Right renal cortex interstitium (tissue), 3 donors: ENCODE measurements at places on chromosomes 3 and 15.

DNA sequence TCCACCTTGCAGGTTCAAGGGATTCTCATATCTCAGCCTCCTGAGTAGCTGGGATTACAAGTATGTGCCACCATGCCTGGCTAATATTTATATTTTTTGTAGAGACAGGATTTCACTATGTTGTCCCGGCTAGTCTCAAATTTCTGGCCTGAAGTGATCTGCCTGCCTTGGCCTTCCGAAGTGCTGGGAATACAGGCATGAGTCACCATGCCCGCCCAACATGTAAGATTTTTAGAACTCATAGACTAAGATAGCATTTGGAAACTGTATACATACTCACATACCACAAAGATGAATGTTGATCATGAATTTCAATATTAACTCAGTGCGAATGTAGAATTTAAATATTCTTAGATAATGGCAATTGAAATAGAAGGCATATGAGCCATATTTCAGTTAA, 718.9 kb downstream of the NLGN1 start:
- DNase-seq, result no peak

DNA sequence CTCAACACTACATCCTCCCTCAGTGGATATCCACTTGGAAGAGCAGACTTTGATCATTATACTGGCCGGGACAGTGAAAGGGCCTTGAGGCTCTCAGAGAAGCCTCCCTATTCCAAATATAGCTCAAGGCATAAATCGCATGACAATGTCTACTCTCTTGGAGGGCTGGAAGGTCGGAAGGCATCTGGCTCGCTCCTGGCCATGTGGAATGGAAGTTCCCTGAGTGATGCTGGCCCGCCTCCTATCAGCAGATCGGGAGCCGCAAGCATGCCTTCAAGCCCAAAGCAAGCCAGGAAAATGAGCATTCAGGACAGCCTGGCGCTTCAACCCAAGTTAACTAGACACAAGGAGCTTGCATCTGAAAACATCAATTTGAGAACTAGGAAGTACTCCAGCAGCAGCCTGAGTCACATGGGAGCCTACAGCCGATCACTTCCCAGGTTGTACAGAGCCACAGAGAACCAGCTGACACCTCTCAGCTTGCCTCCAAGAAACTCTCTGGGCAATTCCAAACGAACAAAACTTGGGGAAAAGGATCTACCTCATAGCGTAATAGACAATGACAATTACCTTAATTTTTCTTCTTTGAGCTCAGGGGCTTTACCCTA, 25.4 kb downstream of the PHLDB2 start:
- no peak for DNase-seq

- no peak for DNase-seq
Measured at GRCh38 chr15:88647351-88648105, 8.7 kb downstream of the ISG20 start.

- no peak for DNase-seq
Measured at GRCh38 chr3:154194877-154195276, 73.7 kb downstream of the ARHGEF26 start.

DNA sequence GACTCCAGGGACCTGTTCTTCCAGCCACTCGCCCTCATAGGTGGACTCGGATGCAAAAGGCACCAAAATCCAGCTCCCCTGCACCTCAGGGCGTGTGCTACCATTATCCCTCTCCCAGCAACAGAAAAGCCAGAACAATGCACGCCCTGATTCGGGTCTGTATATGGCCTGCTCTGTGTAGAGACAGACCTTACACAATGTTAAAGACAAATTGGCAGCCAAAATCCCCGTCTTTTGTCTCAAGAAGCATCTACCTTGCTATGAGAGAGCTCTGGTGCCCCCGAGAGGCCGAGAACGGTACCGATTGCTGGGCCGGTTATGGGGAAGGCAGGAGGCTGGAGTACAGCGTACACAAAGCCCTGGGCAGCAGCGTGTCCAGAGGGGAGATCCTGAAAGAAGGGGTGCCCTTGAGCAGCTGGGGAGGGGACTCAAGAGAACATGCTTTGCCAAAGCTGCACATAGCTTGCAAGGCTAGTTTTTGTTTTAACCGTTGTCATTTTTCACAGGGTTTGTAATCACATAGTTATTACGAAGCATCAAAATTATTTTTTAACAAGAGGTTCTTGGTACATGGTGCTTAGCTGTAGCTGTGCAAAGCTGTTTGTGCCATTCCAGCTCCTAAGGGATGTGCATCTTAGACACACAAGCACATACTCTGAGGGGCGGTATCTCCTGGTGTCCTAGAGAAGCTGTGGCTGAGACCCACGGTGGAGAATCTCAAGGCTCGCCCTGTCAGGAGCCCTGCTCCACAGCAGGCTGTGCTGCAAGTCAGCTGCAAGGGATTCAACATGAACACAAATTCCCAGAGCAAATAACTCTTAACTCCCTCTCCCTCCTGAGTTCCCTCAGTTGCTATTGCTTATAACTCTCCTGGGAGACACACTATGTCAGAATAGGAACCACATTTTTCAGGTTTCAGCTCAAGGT, 461.5 kb upstream of the PPP2R3A start:
- peak; percentile 50 for DNase-seq

DNA sequence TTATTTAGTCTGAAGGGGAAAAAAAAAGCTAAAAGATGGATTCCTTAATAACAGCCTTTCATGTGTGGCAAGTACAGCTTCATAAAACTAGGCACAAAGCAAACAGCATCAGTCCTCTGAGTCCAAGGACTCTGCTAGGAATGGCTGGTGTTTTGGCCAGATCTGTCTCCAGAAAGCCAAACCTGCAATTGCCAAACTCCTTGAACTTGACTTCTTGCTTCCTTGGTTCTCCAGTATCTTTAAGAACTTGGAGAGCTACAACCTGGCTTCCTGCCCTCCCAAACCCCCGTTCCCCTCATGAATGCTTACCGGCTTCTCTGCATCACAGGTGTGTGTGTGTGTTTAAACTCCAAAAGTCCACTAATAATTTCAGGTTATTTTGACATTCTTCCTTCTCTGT, 1.6 kb upstream of the PLOD2 start:
- no peak for DNase-seq

DNA sequence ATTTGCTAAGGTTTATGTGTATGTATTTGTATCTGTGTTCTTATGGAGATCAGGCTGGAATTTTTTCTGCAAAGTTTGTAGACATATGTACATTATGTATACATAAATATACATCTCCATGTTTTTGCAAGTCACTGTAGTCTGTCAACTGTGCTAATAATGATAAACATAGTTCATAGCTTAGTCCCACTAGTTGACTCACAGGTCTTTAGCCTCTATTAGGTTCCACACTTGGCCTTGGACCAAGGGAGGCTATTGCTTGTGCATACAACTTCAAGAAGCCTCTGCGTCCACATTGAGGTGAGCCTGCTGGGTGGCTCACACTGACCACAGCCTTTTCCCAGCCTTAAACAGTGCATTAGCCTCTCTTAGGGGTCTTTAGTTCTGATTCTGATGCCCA, 243.8 kb upstream of the PEX5L start:
- no peak for DNase-seq

- DNase-seq, result no peak
Measured at GRCh38 chr3:129768728-129769127, 124.8 kb downstream of the TMCC1 start.

DNA sequence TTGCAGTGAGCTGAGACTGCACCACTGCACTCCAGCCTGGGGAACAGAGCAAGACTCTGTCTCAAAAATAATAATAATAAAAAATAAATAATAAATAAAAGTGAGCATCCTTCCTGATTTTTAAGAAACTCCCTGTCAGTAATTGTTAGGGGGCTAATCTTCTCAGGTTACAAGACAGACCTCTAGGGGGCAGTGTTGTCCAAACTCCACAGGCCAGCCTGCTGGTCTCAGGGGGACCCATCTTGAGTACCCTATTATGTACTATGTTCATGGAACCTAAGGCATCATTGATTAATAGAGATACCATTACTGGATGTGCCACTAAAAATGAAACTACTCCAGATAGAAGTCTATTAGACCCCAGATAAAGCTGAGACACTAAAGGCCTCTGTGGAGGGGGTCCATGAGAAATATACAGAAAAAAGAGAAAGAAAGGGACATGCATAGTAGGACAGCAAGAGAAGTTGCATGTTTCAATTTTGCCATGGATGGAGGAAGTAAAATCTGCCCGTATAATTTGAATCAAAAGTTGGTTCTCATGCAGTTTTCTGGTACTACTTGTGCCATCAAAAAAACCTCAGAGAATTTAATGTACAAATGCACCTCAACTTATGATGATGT, 85.5 kb upstream of the CDV3 start:
- DNase-seq, result no peak

DNA sequence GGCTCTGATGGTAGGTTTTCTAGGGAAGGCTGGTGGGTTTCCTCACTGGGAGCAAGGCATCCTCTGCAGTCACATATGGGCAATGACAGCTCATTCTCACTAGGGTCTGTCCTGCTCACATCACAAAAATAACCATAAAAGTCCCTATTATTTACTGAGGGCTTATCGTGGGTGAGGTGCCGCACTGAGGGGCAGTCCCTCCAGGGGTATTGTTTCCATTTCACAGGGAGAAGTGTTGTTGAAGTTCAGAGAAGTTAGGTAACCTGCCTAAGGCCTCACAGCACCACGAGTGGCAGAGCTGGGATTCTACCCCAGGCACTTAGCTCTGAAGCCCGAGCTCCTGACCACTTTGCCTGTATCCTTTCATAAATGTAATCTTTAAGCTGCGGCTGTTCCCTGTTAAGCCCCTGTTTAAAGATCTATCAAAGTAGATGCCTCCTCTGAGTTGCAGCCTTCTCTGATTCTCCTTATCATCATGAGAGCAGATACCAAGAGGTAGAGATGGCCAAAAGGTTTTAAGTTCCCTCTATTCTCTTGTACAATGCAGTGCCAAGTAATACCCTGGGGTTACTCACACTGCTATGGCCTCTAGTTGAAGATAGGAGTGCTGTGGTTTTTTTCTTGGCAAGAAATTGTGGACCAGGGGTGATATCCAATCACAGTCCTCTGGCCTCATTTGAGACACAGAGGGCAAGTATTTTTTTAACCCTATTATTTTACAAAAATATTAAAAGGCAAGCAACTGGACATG, 107.0 kb downstream of the RPLP1 start:
- DNase-seq, result no peak

GRCh38 chr3:143224716-143225115, 105.1 kb downstream of the CHST2 start:
- no peak for DNase-seq

GRCh38 chr3:60514866-60515265, 736.4 kb downstream of the FHIT start:
- DNase-seq, result no peak

DNA sequence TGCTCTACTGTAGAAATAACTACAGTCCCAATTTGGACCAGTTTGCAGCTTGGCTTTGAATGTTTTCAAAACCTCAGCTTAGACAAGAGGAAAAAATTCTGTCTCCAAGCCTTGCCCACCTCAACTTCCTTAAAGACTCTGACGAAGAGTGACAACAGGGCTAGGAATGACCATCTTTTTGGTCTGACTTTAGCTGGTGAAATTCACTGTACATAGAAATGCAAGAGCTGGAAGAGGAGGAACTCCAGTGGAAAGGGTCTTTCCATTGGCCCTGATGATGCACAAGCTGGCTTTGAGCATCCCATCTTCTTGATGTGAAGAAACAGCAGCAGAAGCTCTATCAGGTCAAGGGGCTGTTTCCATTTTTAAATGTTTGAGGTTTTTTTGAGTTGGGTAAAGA, 22.7 kb upstream of the SH3BP5 start:
- no peak for DNase-seq

- DNase-seq, result no peak
Measured at GRCh38 chr3:13700362-13700761, 151.4 kb downstream of the FBLN2 start.

DNA sequence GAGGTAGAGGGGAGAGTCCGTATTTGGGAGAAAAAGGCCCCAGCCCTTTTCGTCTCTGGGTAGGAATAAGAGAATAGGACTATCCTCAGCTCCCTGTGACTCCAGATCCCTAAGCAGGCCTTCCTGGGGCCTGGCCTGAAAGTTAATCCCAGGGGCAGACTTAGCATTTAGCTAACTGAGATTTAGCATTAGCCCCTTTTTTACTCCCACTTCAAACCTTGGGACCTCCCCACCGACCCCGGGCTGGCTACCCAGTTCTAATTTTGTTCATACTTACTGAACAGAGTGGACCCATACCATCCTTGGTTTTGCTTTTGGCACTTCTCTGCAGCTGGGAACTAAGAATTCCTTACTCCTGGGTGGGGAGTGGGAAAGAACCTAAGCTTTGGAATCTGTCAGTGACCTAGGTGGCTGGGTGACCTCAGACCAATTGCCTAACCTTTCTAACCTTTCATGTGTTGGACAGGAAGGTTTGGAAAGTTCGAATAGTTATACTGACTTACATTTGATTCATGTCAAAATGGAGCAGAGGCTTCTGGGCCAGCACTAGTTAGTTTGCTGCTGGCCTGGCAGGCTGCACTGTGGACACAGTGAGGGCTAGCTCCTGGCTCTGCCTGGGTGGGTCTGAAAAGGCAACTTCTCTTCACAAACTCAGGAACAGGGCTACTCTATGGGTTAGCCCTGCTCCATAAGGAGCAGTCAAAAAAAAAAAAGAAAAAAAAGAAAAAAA, 11.6 kb downstream of the TTC21A start:
- no peak for DNase-seq

- no peak for DNase-seq
Measured at GRCh38 chr15:67083135-67083762, 17.8 kb downstream of the SMAD3 start.

GRCh38 chr3:146052791-146053310, 108.1 kb downstream of the PLOD2 start:
- DNase-seq, result no peak

DNA sequence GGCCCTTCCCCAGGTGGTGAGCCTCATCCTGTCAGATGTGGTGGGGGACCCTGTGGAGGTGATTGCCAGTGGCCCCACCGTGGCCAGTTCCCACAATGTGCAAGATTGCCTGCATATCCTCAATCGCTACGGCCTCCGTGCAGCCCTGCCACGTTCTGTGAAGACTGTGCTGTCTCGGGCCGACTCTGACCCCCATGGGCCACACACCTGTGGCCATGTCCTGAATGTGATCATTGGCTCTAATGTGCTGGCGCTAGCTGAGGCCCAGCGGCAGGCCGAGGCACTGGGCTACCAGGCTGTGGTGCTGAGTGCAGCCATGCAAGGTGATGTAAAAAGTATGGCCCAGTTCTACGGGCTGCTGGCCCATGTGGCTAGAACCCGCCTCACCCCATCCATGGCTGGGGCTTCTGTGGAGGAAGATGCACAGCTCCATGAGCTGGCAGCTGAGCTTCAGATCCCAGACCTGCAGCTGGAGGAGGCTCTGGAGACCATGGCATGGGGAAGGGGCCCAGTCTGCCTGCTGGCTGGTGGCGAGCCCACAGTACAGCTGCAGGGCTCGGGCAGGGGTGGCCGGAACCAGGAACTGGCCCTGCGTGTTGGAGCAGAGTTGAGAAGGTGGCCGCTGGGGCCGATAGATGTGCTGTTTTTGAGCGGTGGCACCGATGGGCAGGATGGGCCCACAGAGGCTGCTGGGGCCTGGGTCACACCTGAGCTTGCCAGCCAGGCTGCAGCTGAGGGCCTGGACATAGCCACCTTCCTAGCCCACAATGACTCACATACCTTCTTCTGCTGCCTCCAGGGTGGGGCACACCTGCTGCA, 4.8 kb downstream of the GLYCTK start:
- no peak for DNase-seq

DNA sequence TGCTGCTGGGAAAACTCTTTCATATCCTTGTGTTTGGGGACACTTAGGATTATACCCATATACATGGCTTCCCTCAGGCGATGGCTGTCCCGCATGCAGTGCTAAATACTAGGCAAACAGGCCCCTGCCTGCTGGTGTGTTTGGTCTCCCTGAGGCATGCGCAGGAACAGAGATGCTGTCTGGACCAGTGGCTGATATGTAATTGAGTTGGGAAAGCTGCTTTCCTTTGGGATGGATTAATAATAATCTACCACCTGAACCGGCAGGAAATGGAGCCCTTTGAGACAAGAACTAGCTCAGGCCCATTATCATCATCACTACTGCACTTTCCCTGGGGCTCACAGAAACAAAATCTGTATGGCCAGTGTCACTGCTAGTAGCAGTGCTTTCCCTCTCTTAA, 18.0 kb downstream of the ZDHHC3 start:
- no peak for DNase-seq
